ENCODE measurements at places on chromosomes 3 and 15.

DNA sequence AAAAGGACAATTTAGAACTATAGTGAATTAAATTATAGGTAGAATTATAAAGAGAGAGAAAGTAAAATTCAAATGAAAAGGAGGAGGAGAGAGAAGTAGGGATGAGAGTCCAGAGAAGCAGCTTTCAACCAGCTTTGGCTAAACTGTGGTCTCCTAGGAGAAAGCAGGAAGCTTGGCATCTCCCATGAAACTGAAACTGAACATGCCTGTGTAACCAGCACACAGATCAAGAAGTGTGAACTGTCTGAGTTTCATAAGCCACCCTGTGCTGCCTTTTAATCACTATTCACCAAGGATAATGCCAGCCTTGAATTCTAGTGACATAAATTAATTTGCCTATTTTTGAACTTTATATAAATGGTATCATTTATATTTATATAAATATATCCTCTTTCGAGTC is 128.5 kb downstream of the MYRIP start:
- DNase-seq = no peak

- DNase-seq = no peak
Measured at GRCh38 chr3:161265916-161266571, 44.9 kb downstream of the NMD3 start.

GRCh38 chr15:29952225-29952624 is 130.0 kb upstream of the TJP1 start:
- DNase-seq = peak; percentile 62

DNA sequence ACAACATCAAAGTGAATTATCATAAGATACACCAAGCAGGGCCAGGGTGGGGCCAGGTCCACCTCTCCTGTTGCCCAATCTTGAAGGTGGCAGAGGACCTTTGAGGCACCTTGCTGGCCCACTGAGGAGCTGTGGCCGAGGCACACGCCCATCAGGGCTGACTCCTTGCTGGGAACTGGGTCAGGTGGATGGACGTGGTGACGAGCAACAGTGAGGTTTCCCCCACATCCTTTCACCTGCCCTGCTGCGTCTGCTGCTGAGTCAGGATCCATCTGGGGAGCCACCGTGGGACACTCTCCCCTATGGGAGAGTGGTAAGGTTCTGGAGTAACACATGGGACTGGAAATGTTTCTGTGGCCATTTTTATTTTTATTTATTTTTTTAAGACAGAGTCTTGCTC is 17.3 kb upstream of the FURIN start:
- DNase-seq = no peak

DNA sequence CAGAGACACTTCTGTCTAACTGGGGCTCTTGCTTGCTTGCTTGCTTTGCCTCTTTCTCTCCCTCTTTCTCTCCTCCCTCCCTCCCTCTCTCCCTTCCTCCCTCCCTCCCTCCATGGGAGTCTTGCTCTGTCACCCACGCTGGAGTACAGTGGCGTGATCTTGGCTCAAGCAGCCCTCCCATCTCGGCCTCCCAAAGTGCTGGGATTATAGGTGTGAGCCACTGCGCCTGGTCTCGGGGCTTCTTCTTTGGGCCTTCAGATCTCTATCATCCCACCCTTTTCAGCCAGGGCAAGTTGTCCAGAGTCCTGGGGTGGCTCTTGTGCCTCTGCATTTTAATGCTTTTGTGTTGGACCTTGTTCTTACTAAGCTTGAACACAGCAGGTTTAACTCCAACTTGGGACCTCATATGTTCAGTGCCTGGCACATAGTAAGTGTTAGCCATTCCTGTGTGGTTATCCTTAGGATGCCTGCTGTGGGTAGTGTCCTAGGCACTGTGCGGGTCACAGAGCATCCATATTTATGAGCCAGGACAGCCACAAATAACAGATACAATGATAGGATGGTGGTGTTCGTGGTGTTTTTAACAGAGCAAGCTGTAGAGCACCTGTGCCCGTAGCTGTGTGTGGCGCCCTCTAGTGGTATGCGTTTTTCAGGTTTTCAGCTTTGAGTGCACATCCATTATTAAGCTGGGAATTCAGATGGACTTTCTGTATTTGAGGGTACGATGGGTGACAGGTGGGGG is 75.1 kb downstream of the CCK start:
- DNase-seq = peak; percentile 40

DNA sequence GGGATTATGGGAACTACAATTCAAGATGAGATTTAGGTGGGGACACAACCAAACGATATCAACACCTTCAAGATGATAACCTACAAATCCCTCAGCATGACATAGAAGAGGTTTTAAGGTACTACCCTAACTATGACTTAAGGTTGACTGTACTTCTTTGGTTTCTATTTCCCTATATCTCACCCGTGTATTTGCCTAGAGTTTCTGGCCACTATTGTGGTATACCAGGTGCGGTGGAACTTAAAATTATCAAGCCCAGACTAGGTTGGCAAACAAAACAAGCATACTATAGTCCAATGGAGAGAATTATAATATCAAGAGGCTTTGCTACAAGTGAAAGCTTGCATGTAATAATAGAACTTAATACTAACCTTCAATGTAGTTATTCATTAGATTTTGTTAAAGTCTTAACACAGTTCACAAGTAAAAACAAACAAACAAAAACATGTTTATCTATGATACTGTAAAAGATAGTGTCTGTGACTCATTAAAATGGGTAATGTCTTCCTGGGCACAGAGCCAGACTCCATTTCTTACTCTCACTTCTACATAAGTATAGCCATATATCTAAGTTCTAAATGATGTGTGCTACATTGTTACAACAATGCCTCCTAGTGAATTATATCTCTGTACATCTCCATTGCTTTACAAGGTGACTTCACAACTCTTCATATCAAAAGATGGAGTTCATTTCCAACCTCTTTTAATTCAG is 479.1 kb downstream of the ZBBX start:
- DNase-seq = peak; percentile 89

DNA sequence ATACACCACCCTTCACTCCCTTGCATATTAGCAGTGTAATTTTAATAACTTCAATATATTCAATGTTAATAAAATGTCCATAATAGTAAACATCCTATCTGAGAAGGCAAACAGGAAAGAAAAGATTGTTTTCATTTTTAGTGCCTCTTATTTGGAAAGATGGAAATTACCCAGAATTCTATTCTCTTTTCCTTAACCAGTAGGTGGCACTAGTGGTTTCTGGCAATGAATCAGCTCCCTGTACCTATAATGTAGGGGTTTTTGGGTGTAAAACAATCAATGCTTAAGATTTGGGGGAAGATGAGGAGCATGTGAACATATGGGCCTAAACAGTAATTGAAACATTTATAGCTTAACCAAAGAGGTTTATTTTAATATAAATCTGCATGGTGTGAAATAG is 5.7 kb upstream of the SEMA6D start:
- DNase-seq = peak; percentile 4

DNA sequence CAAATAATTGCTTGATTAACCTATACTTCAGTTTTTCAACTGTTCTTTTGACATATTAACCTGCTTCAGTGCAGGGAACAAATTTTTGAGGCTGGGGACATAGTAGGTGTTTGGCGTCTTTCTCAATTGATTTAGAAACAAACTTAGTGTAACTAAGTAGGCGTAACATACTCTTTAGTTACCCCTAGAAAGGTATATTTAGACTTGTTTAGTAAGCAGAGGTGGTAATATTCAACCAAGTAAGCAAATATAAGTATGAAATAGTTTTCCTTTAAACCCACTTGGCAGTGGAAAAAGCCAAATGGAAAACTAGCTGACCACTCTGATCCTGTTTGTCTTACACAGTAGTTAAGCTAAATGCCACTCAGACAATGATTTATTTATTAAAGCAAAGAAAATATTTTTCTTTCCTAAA is 113.2 kb downstream of the MBNL1 start:
- DNase-seq = no peak

DNA sequence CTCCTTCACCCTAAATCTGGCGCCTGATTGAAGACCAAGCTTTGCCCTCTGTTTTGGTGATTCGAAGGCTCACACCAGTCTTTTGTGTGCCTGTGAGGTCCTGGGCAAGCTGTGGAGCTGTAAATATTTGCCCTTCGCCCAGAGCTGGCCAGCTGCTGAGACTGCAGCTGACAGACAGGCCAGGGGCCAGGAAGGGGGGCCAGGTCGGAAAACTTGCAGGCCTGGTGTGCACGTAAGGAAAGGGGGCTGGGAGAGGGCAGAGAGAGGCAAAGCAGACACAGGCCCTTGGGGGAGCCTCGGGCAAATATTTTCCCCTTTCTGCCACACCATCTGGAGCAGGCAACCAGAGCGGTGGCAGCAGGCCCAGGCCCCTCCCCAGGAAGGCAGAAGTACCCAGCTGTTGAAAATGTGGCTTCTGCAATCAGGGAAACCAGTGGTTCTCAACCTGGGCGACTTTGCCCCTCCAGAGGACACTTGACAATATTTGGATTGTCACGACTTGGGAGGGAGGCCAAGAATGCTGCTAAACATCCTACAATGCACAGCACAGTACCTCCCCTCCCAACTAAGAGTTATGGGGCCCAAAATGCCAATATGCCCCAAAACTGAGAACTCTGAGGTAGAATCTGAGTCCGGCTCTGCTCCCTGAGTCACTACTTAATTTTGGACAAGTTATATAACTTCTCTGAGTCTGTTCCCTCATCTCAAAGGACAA is 2.5 kb downstream of the PDZRN3 start:
- DNase-seq = peak; percentile 84

DNA sequence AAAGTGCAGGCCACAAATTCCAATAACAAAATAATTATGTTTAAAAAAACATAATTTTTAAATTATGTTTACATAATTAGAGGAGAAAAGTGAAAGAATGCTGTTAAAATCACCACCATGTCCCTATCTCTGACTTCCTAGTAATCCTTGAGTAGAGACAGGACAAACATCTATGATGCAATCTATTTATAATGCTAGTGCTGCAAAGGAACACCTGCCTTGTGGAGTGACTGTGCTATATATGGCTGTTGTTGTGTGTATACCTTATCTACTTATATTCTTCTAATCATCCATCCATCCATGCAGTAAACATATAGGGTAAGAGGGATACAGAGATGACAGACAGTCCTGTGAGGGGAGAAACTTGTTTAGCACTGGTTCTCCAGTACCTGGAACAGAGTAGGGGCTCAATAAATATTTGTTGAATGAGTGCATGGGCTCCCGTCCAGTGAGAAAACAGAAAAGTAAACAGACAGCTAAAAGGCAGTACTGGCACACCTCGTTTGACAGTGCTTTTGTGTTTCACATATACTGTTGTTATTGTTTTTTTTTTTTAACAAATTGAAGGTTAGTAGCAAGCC is 229.3 kb upstream of the UBE2E1 start:
- DNase-seq = no peak

GRCh38 chr3:126356373-126357264 is 589 bp downstream of the KLF15 start:
- DNase-seq = no peak

DNA sequence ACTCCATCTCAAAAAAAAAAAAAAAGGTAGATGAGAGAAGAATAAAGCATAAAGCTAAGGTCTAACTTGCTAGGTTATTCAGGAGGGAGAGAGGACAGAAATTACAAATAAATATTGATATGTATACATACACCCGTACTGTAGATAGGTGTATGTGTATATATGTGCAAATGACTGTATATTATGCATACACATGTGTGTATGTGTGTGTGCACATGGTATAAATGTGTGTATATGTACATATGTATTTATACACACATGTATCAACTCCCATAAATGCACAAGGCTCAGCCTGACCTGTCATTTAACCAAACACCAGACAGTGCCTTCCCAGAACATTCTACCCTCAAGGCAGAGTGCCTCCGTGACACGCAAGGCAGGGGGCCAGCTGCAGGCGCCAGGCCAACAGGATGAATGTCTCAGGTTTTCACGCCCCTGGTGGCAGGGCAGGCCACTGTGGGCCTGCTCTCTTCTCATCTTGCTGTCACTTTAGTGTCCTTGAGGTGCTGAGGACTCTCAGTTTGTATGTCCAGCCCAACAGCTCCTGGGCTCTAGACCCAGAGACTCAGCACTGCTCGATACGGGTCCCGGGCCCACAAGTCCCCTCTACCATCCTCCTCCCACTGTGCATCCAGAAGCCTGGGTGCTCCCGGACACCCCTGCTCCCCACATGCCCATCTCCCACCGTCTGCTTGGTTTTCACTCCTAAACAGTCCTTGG is 40.4 kb downstream of the TM2D3 start:
- DNase-seq = no peak

DNA sequence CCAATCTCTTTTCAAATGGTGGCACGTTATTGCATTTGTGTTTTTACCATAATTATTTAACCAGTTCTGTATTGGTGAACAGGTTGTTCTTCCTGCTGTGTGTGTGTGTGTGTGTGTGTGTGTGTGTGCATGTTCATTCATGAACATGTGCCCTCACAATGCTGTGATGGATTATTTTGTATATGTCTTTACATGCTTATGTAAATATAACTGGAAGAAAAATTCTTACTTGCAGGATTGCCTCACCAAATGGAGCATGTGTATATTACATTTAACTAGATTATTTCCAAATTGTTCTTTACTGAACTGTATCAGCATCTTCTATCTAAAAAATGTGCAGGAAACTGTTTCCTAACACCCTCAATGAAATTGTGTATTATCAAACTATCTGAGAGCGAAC is 175.2 kb upstream of the ZPLD1 start:
- no peak for DNase-seq

GRCh38 chr15:51377038-51377786 is 35.8 kb downstream of the GLDN start:
- DNase-seq = no peak

- DNase-seq = peak; percentile 73
Measured at GRCh38 chr3:14371573-14372474, 30.6 kb upstream of the SLC6A6 start.
